ENCODE measurements at places on chromosomes 11 and 22.

- DNase-seq: no peak
These were observed 9.8 kb upstream of the FUT4 start for GRCh38 chr11:94533696-94534630.

GRCh38 chr11:48109046-48109666, 107.5 kb upstream of the OR4B1 start:
- DNase-seq: peak; percentile 63

DNA sequence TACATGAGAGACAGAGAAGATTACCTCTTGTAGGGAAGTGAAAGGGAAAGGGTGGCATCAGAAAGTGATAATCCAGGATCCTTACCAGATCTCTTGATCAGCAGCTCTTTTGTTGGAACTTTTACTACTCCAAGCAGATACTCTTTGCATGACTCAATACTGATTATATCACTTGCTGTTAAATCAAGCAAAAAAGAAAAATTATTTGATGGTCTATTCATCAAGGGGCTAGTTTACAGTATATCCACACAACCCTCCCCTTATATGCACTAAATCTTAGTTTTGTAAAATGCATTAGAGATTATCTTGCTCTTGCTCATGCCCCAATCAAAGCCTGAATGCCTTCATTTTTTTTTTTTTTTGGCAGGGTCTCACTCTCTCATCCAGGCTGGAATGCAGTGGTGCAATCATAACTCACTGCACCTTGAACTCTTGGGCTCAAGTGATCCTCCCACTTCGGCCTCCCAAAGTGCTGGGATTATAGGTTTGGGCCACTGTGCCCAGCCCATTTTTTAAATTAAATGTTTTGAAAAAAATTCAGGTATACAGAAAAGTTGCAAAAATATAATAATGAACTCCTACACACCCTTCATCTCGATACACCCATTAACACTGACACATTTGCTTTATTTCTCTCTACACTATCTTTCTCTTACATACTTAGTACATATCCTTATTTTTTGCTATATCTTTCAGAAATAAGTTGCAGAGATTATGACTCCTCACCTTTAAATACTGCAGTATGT, 76.1 kb upstream of the UCP3 start:
- DNase-seq: no peak

DNA sequence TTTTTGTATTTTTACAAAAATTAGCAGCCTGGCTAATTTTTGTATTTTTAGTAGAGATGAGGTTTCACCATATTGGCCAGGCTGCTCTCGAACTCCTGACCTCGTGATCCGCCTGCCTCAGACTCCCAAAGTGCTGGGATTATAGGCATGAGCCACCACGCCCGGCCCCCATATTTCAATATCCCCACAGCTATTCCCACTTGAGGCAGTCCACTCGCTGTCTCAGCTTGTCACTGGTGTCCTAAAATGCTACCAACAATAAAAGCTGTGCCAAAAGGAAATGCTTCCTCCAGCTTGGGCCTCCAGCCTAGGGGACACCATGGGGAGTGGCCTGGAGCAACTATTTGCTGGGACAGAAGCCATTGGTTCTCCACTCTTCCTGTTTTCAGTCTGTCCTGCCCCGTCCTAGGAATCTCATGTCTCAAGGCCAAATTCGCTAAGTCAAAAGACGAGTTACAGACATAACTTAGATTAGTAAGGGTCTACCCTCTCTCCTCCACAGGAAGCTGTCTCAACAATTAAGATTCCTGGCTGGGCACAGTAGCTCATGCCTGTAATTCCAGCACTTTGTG, 7.3 kb upstream of the SPINDOC start:
- no peak for DNase-seq

- DNase-seq: no peak
These were observed 9.5 kb downstream of the DUSP8 start for GRCh38 chr11:1562469-1563148.

DNA sequence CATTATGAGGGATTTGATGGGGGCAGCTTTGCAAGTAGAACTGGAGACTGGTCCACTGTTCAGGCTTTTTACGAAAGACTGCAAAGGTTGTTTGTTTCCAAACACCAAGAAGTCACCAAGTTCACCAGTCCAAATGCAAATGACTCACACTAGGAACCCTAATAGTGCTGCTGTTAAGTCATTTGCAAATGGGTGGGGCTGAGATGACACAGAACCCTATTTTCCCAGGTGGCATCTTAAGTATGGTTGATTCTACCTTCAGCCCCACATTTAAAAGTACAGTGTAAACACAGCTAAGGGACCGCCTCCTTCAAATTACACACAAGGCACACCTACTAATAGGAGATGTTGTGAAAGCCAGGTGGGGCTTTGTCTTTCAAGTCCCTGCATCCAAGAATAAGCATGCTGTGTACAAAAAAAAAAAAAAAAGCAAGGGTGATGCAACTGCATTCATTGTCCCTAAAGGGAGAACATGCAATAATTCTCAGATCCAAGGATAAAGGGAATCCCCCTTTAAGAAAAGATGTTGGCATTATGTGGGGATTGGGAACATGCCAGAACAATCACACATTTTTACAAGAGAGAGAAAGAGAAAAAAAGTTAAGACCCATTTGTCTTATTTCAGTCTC, 27.3 kb downstream of the BDNF start:
- no peak for DNase-seq

DNA sequence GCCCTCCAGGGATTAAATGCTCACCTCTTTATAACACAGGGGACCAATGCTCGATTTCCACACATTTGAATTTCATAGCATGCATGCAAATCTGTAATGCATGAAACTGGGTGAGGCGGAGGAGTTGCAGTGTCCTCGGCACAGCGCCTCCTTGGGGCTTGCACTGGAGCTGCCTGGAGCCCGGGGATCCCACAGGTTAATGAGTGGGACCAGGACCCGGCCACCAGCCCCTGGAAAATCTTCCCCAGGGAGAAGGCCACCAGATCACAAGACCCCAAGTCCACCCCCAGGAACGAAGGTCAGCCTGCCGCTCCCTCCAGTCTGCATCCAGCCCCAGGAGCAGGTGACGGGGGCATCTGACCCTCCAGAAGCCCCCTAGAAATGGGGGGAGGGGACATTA, 119.1 kb downstream of the MN1 start:
- DNase-seq: no peak

DNA sequence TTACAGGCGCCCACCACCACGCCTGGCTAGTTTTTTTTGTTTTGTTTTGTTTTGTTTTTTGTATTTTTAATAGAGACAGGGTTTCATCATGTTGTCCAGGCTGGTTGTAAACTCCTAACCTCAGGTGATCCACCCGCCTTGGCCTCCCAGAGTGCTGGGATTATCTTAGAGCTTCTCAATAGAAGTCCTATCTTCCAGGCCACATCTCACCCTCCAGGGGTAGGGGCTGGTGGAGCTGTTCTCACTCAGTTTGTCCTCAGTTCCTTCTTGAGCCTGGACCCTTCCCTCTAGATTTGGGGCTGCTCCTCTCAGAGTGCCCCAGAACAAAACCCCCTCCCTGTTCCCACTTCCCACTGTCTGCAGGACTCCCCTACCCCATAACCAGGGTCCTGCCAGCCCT, 31.3 kb downstream of the BCR start:
- DNase-seq: no peak

- peak; percentile 72 for DNase-seq
These were observed at the start of gene SIPA1 for GRCh38 chr11:65637794-65638419. Gene SIPA1 (plus strand): TSS chr11:65638101. CDS start chr11:65640922, 2,821 bp downstream.

GRCh38 chr11:72144807-72145565, 9.5 kb downstream of the FOLR3 start:
- DNase-seq: no peak

DNA sequence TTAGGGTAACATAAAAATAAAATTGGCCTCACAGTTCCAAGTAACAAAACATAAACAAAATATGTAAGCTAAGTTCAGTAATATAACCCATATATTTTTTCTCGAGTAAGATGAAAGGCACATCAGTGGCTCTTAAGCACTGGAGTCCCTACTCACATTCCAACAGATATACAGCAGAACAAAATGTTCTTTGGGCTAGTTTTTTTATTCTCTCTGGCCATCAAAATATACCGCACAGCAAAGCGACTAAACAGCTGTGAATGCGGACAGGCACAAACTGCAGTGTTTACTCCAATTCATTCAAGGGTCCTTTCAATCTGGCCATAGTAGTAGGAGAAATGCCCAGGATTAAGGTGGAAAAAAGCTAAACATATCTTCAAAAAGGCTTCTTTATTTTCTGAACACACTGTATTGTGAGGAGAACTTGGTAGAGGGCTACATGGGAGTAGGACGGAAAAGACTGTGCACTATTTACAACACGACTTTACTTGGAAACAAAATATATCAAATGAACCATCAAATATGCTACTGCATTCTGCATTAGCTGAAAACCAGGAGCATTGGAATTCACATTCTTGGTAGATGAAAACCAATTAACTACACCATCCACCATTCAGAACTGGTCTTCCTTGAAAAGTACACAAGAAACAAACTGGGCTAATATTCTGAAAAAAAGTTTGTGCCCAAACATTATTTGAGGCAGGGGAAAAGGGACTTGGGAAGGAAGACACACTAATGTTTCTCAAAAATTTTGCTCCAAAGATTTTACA, 4.4 kb downstream of the CDON start:
- DNase-seq: no peak

GRCh38 chr11:124793466-124794278, 6.5 kb downstream of the MSANTD2 start:
- peak; percentile 69 for DNase-seq

- no peak for DNase-seq
These were observed 93.1 kb downstream of the CWC15 start for GRCh38 chr11:94880216-94880615.

DNA sequence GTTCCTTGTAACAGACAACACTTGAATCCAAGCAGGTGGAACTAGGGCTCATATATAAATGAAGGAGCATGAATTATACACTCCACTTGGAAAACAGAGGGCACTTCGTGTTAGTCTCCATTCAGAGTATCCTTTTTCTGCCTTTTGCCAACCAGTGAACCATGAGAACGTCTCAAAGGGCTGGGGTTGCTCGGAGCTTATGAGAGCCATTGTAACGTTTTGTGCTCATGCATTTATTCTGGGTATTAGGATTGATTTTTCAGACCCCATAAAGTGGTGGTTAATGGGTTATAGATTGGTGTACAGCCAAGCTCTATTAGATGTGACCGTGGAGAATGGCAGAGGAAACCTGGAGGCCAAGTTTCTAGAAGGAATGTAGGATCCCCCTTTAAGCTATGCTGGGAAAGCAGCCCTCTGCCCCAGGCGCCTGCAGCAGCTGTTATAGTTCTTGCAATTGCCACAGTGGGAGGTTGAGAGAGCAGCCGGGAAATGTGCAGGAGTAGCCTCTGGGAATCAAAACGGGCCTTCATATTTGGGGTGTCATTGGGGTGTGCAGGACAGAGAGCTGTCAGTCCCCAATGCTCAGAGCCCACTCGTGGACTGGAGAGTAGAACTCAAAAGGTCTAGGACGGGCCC, 54.6 kb upstream of the ASPHD2 start:
- DNase-seq: no peak

DNA sequence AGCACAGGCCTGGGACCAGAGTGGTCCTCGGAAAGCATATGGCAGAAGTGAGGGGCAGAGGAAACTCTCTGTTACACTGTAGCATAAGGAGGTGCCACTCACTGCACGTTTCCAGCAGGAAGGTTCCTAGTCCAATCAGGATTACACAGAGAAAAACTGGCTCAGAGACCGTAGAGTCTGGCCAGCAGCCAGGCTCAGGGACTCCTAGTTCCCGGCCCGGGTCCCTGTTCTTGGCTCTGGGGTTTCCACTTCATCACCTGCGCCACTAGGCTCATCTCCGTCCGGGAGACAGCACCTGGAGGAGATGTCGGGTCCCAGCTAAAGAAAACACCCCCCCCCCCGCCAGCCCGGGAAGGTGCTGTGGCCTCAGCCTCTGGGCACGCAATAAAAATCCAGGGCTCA, 1.1 kb downstream of the TTLL12 start:
- DNase-seq: no peak

DNA sequence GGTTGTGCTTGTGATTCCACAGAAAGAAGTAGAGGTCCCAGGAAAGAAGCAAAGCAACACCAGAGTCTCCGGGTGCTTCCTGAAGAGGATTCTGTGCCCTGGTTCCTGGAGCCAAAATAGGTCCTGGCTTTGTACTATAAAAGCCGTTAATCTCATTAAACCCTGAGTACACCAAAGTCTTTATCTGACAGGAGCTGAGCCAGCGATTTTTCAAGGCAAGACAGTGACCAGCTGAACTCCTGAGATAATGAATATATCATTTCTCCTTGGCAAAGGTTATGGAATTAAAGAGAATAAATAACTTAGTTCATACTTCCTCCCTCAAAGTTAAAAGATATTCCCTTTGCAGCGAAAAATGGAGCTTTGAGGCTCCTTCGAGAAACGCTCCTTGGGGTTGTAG, 5.2 kb downstream of the TMEM138 start:
- no peak for DNase-seq

- no peak for DNase-seq
These were observed 37.7 kb downstream of the DHCR7 start for GRCh38 chr11:71410363-71410966.

All from CD4-positive, alpha-beta T cell treated with Interleukin-17A for 1 hour (primary cell).